ENCODE measurements at places on chromosomes 7 and 10. TPM values are rescaled to one million over a fixed set of nuclear protein-coding genes. Genes with fewer than 3 reads are reported as not detected.
A peak's percentile ranks its signal among the peaks of the same experiment; 100 is the strongest.

- DNase-seq, result no peak
Measured at GRCh38 chr7:30796105-30796869, 25.1 kb downstream of the MINDY4 start.

- no peak for DNase-seq
Measured at GRCh38 chr10:107163881-107164861, at the start of gene SORCS1. SORCS1 (minus strand) TSS chr10:107164706.

GRCh38 chr7:142158736-142159496 lies 47.4 kb downstream of the MGAM2 start:
- no peak for DNase-seq

The FOXP2 gene
- total RNA-seq, result 13.5 TPM

The LEP gene
- 0.89 TPM for total RNA-seq

DNA sequence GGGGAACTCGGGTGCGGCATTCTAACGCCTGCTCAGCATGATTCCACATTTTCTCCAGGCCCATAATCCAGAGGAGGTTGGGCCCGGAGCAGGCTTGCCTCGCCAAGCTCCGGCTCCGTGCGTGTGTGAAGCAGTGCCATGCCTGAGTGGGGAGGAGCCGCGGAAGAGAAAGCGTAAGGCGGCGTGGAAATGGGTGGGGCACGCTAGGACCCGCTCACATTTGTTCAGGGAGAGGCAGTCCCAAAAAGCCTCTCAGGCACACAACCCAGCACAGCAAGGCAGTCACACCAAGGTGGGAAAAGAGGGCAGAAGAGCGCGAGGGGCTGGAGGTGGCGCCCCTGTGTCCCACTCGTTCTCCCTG lies 695 bp upstream of the VDAC2 start:
- DNase-seq, result peak; percentile 88

DNA sequence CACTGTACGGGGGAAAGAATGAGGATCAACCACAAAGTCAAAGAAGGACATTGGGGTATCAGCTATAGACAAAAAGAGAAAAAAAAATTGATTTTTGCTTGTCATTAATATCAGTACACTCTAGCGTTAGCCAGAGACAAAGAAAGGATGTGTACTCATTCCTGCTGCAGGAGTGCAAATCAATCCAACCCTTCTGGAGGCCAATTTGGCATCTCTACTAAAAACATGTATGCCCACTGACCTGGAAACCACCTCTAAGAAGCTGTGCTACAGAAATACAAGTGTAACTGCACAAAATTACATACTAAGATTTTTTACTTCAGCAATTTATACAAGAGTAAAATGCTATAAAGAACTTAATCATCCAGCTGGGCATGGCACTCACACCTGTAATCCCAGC lies 13.6 kb downstream of the NSMCE4A start:
- no peak for DNase-seq

The NEUROG3 gene
- not detected for total RNA-seq

The TMEM130 gene
- 1.6 TPM for total RNA-seq

The CYP3A5 gene
- total RNA-seq, result 104 TPM

DNA sequence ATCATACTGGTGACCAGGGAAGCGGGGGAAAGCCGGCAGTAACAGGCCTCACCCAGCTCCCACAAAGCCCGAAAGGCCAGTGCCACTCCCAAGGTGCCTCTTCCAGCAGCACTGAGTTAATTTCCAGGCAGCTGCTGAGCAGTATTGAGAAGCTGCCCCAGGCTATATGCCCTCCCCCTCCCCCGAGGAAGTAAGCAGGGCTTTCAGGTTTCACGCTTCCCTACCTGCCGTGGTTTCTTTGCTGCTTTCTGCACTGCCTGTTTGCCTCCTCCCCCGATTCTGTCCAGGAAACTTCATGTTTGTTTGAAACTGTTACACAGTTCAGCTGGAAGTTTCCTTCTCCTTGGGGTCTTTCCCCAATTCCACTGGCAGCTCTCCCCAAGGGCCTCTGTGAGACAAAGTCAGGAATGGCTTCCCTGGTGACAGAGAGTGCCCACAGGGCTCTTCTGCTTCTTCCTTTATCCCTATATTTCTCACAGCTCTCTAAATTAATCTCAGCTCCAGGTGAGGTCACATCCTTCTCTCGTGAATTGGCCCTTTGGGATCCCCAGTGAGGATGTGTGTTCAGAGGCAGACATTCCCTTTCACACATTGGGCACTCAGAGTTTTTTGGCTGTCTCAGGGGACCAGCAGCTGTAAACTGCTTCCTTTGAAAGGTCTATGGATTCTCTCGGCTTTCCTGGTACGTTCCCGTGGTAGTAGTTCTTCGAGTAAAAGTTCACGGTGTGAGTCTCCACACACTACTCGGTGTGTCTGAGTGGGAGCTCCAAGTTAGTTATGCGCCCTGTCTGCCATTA lies 19.4 kb downstream of the C1GALT1 start:
- DNase-seq, result peak; percentile 83

All from ureter (tissue), 1 donor.